ENCODE measurements at places on chromosomes 12 and 14. TPM values are rescaled to one million over a fixed set of nuclear protein-coding genes. Genes with fewer than 3 reads are reported as not detected.
A peak's percentile ranks its signal among the peaks of the same experiment; 100 is the strongest.

GRCh38 chr12:90062799-90063198, 354.2 kb upstream of the ATP2B1 start:
- DNase-seq: no peak

DNA sequence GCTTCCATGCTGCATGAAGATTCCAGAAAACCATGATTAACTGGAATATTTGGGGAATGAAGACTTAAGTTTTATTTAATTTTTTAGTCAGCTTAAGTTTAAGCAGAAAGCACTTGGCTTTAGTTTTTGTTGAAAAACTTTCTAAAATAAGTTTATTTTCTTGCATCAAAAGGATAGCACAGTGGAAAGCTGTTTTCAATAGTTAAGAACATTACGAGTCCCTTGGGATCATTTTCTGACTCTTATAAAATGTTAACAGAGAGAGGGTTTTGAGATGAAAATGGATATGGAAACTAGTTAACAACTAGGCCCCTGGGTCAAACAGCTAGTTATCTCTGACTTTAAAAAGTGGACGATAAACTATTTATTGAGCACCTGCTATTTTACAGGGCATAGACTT, 181.9 kb upstream of the SLC38A2 start:
- no peak for DNase-seq

- DNase-seq: no peak
Observed at GRCh38 chr12:72234886-72235285, 37.3 kb upstream of the TRHDE start.

DNA sequence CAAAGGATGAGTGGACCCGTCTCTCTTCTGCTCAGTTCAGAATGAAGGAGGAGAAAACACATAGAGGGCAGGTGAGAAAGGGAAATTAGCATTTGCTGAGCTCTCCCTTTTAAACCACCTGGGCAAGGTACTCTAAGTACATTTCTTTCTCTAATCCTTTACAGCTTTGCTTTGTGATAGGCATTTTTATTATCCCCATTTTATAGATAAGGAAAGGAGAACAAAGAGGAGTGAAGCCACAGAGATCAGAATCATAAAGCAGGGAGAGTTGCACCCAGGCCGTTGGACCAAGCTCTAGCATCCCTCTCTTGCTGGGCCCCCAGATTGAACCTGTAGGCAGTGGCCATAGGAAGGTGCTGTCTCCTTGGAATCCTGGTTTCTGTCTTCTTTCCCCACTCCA, 47.0 kb downstream of the VCPKMT start:
- DNase-seq: no peak

DNA sequence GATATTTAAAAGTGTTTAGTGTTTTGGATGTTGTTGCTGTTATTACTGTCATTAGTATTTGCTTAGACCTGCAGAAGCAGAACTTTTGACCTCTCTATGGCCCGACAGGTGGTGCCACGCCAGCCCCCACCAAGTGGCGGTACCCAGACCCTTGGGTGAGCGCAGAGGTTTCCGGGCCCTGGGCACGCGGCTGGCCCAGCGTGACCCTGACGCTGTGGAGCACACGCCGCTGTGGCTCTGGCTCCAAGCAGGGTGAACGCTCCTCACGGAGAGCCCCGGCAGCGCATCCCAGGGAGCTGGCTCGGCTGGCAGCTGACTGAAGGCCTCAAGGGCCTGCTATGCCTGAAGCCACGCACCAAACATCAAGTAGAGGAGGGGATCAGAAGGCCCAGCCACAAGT, 22.6 kb downstream of the SLC25A47 start:
- no peak for DNase-seq

GRCh38 chr14:92770484-92770883, 22.1 kb upstream of the LGMN start:
- DNase-seq: no peak

DNA sequence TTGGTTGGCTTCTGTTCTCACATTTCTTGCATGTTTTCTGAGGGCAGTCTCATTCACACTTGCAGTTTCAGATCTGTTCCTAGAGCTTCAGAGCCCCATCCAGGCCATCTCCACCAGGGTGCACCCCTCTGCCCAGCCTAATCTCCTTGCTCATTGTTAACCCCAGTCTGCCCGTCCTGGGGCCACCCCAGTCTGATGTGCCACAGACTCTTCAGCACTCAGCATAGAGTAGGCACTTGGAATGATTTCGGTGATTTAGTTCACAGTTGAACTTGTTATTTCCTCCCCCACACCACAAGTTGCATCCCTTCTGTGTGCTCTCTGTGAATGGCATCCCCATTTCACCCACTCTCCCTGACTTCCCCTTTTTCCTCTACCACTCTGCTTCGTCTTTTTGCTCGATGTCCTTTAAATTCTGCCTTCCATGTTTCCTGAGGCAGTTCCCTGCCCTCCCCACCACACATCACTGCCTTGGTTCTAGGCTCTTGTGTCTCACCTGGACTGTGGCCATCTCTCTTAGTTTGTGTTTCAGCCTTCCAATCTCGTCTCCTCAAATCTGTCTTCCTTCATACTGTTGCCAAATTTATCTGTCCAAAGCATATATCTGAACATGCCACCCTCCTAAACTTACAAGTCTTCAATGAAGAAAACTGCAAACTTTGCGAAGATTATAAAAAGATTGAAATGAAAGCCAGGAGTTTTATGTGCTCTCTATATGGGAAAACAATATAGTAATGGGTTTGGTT, 41.5 kb downstream of the ANO6 start:
- DNase-seq: no peak

DNA sequence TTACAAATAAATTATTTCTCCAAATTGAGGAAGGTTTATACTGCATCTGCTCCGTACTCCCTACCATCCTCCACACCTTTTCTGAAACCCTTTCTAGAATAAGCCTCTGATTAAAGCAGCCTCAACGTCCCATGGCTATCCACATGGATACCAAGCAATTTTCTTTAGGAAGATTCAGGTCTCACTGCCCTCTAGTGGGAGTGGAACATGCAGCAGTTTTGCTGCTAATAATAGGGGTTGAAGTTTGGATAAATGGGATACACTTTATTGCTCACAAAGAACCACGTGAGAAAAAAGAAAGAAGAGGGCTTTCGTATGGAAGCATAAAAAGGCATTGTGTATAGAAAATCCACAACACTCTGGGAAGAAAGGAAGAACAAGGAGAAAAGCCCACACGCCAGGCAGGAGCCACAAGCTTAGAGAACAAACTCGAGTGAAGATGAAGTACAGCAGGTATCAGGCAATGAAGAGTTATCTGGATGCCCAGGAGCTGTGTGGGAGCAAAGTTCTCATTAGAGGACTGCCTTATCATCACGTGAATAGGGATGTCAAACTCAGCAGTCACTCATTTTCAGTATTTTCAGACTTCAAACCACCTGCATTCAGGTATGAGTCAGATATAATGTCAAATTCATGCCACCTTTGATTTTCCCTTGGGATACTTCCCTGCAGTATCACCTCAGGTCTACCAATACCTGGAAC, 45.8 kb downstream of the CCER1 start:
- peak; percentile 18 for DNase-seq

GRCh38 chr12:122111089-122111641, 32.6 kb downstream of the MLXIP start:
- peak; percentile 83 for DNase-seq

FOXA1 gene
- total RNA-seq: 87.7 TPM

- no peak for DNase-seq
Observed at GRCh38 chr12:107857191-107857590, 82.7 kb downstream of the ASCL4 start.

CLEC4A gene
- total RNA-seq: 1.8 TPM

DNA sequence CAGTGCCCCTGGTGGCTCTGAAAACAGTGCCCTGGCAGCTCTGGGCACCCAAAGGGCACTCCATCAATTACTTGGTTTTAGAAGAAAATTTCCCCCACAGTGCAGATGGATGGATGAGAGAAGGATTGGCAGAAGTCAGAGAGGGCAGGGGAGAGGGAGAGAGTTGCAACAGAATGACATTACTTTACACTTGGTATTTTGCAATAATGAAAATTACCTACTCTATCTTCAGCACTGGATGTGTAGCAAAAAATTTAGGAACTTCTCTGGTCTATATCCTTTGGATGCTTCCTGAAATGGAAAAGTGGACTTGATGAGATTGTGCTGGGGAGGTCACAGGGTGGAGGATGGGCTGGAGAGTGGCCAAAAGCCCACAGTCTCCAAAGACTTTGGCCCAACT, 193.2 kb downstream of the CHST11 start:
- no peak for DNase-seq

- DNase-seq: no peak
Observed at GRCh38 chr14:54639611-54640010, 72.7 kb downstream of the SAMD4A start.
